ENCODE measurements at places on chromosomes 2 and 18. TPM values are rescaled to one million over a fixed set of nuclear protein-coding genes. Genes with fewer than 3 reads are reported as not detected.

Gene SPATA3
- total RNA-seq: not detected

Gene MAP3K19
- not detected for total RNA-seq

DNA sequence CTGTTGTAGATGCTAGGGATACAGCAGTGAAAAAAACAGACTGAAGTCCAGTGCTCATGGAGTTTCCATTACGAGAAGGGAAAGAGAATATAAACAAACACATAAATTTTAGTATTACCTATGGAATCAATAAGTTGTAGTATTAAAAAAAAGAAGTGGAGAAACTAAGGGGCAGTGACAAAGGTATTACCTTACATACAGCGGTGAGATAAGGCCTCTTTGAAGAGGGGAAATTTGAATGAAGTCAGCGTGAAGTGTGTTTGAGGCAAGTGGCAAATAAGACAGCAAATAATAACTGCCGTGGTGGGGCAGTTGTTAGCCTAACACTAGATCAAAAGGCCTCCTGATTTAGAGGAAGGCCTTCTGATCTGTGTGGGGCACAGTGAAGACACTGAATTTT is 57.9 kb downstream of the TLK1 start:
- no peaks in the 10 kb centered on the region for H3K36me3 ChIP-seq
- DNase-seq: no peak
- H3K27ac ChIP-seq: no peak overlapping the region
- H3K4me1 ChIP-seq: no peaks in the 10 kb centered on the region
- H3K27me3 ChIP-seq: no peaks in the 10 kb centered on the region

DNA sequence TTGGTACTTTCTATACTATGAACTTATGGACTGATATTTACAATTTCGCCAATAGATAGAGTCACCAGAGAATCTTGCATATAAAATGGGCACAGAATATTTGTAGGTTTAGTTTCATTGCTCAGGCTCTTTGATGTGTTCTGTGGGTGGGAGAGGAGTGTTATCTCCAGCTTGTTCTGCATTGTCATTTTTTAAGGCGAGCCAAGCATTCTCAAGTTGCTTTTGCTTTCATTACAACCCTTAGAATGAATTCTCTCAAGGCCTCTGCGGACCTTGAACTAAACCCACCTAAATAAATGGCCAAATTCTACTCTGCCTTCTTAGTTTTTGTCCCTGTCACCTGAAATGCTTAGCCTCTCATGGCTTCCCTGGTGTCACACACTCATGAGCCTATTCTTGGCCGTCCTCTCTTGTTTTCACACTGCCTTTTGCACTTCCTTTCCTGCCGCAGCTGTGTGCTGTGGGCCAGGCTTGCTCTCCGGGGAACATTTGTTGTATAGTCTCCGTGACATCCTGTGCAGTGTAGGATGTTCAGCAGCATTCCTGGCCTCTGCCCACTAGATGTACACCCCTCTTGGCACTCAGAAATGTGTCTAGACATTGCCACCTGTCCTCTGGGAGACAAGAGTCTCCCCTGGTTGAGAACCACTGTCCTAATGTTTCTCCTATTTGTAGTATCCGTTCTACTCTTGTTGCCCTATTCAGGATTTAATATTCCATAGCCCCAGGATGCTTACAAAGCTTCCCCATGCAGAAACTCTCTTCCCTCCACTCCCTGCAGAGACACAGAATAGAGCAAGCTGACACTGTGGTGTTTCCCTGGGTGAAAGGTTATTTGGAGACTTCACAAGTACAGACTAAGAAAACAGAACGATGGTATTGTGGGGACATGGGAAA is 255.6 kb downstream of the PTPRM start:
- H3K4me3 ChIP-seq: peak overlapping the region; percentile 61
- peak; percentile 31 for DNase-seq
- H3K4me1 ChIP-seq: peaks cover 5% of the 10 kb centered on the region
- no peaks in the 10 kb centered on the region for H3K27me3 ChIP-seq
- H3K27ac ChIP-seq: peak overlapping the region; percentile 29

Gene TMEM198
- 1.1 TPM for total RNA-seq

Data from osteoblast (primary cell).